Hair follicle dermal papilla cell (primary cell): ENCODE measurements at places on chromosomes 12 and 14. TPM values are rescaled to one million over a fixed set of nuclear protein-coding genes. Genes with fewer than 3 reads are reported as not detected.

The FOXN4 gene
- total RNA-seq = not detected in 2 replicates

The RNASE3 gene
- total RNA-seq = not detected in 2 replicates

The NFE2 gene
- total RNA-seq = 0.61 and 0.65 TPM in 2 replicates

The SLC6A13 gene
- 0.36 TPM in 1 of 2 replicates, not detected in the other for total RNA-seq

The IKZF4 gene
- total RNA-seq = 2.4 and 2.8 TPM in 2 replicates

The VDR gene
- 57.0 and 66.0 TPM in 2 replicates for total RNA-seq

The GPR65 gene
- total RNA-seq = 1.5 and 1.6 TPM in 2 replicates

The GPR68 gene
- total RNA-seq = 3.4 and 6.3 TPM in 2 replicates

The RFLNA gene
- total RNA-seq = 5.8 and 12.0 TPM in 2 replicates

The RASAL1 gene
- total RNA-seq = not detected in 2 replicates

The PIWIL1 gene
- total RNA-seq = not detected in 2 replicates

The CLEC4A gene
- total RNA-seq = 0.81 TPM in 1 of 2 replicates, not detected in the other

The IFNG-AS1 gene
- not detected in 2 replicates for total RNA-seq

The MMAB gene
- 34.9 and 51.4 TPM in 2 replicates for total RNA-seq

The TEX22 gene
- total RNA-seq = 0.36 and 0.49 TPM in 2 replicates

The GAS2L3 gene
- 19.4 and 24.5 TPM in 2 replicates for total RNA-seq

The SLC17A8 gene
- not detected in 2 replicates for total RNA-seq

The ANKS1B gene
- total RNA-seq = 3.5 and 7.0 TPM in 2 replicates

The KRT75 gene
- total RNA-seq = not detected in 2 replicates

The CLEC7A gene
- not detected in 2 replicates for total RNA-seq

The TMPRSS12 gene
- total RNA-seq = not detected in 2 replicates

The TMEM121 gene
- 5.8 and 7.6 TPM in 2 replicates for total RNA-seq

The C1RL gene
- total RNA-seq = 77.5 and 91.4 TPM in 2 replicates

The HEATR5A gene
- 48.7 and 58.1 TPM in 2 replicates for total RNA-seq

The OR6C2 gene
- not detected in 2 replicates for total RNA-seq

The GALNT9 gene
- total RNA-seq = not detected in 2 replicates

The LRP1 gene
- total RNA-seq = 581 and 702 TPM in 2 replicates

The SYNE3 gene
- total RNA-seq = 46.9 and 56.1 TPM in 2 replicates

The FAM161B gene
- 6.0 and 6.3 TPM in 2 replicates for total RNA-seq

The BATF gene
- not detected in 2 replicates for total RNA-seq

The RTL1 gene
- total RNA-seq = not detected in 2 replicates

The PLCZ1 gene
- not detected in 2 replicates for total RNA-seq

The TEX52 gene
- not detected in 2 replicates for total RNA-seq

The TSPAN11 gene
- 0.36 and 1.3 TPM in 2 replicates for total RNA-seq

The NOVA1 gene
- total RNA-seq = 7.8 and 9.9 TPM in 2 replicates

The RNASE7 gene
- not detected in 2 replicates for total RNA-seq

The CLEC4D gene
- total RNA-seq = not detected in 2 replicates

The STYK1 gene
- 2.3 and 4.9 TPM in 2 replicates for total RNA-seq

The HIP1R gene
- 7.4 and 8.0 TPM in 2 replicates for total RNA-seq

The CLEC9A gene
- not detected in 2 replicates for total RNA-seq

The PLA2G1B gene
- not detected in 2 replicates for total RNA-seq

The PTPRB gene
- 0.49 and 0.85 TPM in 2 replicates for total RNA-seq
